ENCODE measurements at places on chromosomes 6 and 20. TPM values are rescaled to one million over a fixed set of nuclear protein-coding genes. Genes with fewer than 3 reads are reported as not detected.

The C6orf118 gene
- not detected for total RNA-seq

- DNase-seq = no peak
Observed at GRCh38 chr6:85314586-85314985, 135.3 kb upstream of the NT5E start.

GRCh38 chr20:38426006-38426897 lies 8.9 kb downstream of the SNHG17 start:
- DNase-seq = no peak

DNA sequence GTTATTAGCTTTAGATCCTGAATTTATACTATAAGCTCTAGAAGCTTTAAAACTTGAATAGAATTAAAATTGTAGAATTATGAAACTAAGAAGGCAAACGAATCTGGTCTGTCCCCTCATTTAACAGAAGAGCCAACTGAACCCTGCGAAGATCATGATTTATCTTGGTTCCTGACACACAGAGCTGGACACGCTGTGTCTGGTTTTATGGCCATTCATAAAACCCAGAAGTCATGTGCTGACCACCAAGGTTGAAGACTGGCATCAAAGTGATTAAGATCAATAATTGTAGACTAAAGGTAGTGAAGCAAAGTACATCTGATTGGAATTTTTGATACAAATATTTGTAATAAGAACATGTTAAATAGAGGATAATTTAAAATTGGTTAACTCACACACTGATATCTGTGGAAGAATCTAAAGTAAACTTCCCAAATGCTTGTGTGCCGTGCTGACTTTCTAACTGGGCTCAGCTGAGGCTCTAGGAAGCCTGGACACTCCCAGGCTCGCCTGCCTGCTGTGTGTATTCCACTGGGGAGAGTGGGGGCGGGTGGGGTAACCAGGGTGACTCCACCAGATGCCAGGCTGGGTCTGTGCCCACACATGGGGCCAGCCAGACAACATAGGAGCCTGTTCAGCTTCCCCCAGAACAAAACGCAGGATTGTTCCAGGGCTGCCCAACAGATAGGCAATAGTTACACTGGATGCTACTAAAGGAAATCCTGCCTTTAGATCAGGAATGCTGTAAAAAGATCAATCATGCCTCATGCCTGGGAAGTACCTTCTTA lies 42.1 kb upstream of the SLC22A3 start:
- DNase-seq = no peak

DNA sequence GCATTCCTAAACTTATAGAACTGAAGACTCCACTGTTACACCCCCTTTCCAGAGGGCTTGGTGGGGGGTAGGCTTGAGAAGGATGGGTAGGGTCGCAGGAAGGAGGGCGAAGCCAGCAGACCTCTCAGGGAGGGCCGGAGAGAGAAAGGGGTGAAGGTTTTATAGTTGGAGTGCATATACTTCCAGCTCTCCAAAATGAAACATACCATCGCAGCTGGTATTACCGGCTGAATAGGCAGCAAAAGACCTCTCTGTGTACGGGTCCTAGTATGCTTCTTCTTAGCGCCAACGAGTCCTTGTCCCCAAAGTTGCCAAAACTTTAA lies 1.0 kb upstream of the VGLL2 start:
- DNase-seq = no peak

DNA sequence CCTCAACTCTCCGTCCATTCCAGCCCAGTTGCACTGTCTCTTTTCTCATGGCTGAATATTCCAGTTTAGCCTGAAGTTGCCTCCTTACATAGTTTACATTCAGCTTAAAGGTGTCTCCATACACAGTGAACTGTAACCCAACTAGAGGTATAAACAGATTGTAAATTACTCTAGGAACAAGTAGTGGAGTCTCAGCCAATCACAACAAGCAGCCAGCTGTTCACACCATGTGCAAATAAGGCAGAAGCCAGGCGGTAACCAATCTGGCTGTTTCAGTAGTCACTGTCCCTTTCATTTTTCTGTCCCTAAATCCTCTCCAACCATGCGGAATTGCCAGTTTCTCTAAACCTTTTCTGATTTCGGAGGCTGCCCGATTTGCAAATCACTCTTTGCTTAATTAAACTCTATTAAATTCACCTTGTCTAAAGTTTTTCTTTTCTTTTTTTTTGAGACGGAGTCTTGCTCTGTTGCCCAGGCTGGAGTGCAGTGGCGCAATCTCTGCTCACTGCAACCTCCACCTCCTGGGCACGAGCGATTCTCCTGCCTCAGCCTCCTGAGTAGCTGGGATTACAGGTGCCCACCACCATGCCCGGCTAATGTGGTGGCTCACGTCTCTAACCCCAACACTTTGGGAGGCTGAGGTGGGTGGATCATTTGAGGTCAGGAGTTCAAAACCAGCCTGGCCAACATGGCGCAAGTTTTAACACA lies 37.6 kb upstream of the GFOD1 start:
- DNase-seq = no peak

Measured in activated naive CD8-positive, alpha-beta T cell treated with anti-CD3 and anti-CD28 coated beads for 36 hours (primary cell).